HEK293T (cell line): ENCODE measurements at places on chromosomes 16 and 17.

- peak; percentile 49 for DNase-seq
These were observed 1.6 kb downstream of the MYO1C start for GRCh38 chr17:1490643-1491442.

- no peak for DNase-seq
These were observed 29.9 kb downstream of the KANSL1 start for GRCh38 chr17:46163316-46163715.

- peak; percentile 16 for DNase-seq
These were observed 56.5 kb downstream of the COPRS start for GRCh38 chr17:31802502-31802901.

DNA sequence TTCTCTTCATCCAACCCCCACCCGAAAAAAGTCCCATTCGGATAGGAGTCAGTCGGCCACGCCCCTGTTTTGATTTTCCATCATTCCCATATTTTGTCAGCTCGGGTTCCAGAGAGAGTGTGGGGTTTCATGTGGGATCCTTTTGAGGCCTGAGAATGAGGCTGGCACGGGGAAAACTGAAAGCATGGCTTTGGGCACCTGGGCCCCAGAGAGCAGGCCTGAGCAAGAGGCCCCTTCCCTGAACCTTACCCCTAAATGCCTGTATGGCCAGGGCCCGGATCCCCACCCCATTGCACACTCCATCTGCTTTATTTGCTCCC is 4.6 kb upstream of the HOXB4 start:
- DNase-seq = no peak

DNA sequence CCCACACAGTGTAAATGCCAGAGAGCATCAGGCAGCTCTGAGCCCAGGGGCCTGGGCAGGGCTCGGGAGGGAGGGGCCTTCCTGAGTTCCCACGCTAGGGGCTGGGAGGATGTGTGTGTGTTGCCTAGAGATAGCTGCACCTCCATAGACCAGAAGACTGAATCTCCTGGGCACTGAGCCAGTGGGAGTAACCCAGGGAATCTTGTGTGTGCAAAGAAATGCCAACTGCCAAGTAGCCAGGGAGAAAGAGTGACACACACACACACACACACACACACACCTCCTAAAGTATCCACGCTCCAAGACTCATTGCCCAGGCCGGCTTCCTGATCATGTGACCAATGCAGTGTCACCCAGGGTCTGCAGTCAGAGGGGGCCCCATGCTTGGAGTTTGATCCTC is 166.2 kb upstream of the RPL38 start:
- no peak for DNase-seq

DNA sequence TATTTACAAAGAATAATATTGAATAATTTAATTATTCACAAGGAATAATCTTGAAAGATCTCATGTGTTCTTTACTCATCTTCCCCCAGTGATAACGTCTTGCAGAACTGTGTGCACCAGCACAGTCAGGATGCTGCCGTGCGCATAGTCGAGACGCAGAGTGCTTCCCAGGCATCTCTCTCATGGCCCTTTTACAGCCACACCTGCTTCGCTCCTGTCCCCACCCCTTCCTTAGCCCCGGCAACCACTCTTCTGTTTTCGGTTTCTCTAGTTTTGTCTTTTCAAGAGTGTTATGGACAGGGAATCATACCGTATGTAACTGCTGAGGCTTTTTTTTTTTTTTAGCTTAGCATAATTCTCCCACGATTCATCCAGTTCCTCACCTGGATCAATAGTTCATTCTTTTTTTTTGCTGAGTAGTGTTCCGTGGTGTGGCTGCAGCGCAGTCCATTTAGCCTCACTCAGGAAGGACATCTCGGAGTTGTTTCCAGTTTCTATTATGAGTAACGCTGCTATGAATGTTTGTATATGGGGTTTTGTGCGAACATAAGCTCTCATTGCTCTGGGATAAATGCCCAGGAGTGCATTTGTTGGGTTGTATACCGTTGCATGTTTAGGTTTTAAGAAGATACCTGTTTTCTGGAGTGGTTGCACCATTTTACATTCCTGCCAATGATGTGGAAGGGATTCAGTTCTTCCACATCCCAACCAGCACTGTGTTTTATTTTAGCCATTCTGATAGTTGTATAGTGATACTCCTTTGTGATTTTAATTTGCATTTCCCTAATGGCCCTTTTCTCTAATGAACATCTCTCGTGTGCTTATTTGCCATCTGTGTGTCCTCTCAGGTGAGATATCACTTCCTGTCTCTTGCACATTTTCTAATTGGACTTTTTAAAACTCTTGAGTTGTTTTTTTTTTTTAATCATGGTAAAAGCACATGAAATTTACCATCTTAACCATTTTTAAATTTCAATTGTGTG is 47.6 kb downstream of the SEC14L1 start:
- DNase-seq = no peak

DNA sequence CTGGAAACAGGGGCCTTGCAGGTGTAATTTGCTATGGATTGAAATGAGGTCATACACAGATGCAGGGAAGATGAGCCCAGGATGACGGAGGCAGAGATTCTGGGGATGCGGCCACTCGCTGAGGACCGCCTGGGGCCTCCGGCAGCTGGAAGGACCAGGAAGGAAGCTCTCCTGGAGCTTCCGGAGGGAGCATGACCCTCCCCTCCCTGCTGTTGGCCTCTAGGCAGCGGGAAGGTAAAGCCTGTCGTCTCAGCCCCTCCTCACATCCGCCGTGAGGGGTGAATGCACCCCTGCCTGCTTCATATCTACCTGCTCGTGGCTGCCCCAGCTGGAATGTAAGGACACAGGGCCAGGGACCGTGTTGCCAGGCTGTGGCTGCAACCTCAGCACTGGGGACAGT is 29.1 kb upstream of the ZNF469 start:
- DNase-seq = no peak
